Stimulated activated CD8-positive, alpha-beta memory T cell treated with anti-CD3 and anti-CD28 coated beads, Interleukin-7, amount 100 ng/mL, for 1 hour (primary cell): ENCODE measurements at places on chromosomes 13 and 19.

DNA sequence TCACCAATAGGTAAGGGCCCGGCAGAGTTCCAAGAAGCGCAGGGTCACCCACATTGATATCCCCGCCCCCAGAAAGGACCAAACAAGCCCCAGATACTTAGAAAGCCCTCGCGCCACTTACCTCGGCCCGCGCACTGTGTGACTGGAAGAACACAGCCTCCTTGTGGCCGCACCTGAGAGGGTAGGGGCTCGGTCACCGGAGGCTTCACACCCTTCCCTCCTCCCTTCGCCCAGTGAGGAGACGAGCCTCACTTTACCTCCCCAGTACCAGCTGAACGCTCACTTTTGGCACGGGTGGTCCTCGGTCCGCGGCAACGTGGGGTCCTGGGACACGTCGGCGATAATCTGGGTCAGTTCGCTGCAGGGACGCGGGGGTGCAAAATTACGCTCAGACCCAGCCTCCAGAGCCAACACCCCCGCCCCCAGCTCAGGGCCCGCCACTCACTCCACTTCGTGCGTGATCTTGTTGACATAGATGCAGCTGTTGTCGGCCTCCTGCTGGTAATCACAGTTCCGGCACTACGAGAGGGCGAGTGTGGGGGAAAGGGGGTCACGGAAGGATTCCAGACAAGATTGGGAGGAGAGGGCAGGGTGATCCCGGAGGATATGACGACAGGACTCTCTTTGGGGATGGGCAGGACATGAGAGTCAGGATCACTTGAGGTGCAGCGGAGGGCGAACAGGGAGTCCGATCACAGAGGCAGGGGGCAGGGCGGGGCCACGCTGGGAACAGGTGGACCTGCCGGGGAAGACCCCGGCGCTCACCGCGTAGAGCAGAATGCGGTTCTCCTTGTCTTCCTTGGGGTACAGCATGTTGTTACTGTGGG, 568 bp downstream of the POLR2I start:
- no peak for DNase-seq

DNA sequence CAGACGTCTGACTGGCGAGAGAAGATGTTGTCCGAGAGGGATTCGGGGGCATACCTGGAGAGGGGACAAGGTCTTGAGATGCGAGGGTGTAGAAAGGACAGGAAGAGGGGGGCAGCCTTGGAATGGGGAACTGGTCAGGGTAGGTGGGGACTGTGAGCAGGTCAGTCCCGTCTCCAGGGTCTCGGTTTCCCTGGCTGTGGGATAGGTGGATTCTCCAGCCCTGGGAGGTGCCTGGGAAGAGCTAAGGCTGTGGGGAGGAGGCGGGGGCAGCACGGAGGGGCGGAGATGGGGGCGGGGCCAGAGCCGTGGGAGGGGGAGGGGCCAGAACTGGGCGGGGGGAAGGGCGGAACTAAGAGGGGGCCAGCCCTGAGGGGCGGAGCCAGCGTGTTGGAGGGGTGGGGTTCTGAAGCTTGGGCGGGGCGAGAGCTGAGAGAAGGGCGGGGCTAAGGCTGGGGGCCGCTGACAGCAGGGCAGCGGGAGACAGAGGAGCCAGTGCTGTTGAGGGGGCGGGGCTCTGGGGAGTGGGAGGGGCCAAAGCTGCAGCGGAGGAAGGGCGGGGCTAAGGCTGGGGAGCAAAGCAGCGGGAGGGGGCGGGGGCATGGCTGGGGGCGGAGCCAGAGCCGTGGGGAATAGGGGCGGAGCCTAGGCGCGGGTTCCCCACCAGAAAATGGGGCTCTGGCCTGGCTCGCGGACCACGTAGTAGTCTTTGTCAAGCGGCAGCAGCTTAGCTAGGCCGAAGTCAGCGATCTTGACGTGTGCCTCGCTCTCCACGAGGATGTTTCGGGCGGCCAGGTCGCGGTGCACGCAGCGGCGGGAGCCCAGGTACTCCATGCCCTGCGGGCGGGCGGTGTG, 9.5 kb upstream of the INSL3 start:
- DNase-seq, result no peak

GRCh38 chr19:34454091-34454490, 25.9 kb downstream of the UBA2 start:
- DNase-seq, result no peak

DNA sequence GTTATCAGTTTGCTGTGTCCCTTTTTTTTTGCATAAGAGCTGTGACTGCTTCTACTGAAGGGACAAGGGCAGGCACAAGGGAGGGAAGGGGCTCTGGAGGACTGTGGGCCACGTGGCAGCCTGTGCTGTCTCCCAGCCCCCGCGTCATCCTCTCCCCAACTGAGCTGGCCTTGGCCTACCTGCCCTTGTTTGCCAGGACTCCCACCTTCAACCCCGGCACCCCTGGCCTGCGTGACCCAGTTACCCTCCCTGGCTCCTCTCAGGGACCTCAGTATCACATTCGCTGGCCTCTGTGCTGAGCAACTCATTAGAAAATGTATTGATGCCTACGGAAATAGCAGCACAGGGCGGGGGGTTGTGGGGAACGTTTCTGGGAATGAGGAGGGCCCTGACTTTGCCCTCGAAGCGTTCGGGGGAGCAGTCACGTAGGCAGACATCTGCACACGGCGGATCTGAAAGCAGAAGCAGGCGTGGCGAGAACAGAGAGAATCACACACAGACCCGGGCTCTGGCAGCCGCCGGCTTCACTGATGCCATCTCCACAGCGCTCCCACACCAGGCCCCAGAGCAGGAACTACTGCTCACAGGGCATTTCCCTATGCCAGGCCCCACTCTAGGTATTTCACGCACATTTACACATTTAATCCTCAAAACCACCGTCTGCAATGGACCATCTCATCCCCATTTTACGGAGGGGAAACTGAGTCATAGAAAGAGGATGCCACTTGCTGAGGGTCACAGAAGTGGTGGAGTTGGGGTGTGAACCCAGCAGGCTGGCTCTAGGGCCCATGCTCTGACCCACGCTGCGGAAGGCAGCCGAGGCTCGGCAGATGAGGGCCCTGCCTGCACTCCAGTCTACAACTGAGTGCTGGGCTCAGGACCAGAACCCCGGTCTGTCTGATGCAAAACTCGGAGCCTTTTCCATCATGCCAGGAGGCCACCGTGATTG, 5.7 kb upstream of the ATF5 start:
- DNase-seq, result no peak

DNA sequence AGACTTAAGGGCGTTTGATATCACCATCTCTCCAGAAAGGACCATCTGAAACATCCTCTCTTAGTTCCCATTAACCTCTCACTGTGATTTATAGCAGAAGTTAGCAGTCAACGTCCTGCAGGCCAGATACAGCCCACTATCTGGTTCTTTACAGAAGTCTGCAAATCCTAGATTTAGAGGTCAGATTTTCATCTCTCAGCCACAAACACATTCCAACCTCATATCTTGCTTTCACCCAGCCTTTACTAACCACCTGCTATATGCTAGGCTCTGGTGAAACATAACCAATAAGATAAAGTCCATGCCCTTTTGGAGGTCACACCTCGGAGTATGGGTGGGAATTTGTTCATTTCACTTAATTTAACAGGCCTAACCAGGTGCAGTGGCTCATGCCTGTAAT, 76.8 kb upstream of the CACNA1A start:
- no peak for DNase-seq

DNA sequence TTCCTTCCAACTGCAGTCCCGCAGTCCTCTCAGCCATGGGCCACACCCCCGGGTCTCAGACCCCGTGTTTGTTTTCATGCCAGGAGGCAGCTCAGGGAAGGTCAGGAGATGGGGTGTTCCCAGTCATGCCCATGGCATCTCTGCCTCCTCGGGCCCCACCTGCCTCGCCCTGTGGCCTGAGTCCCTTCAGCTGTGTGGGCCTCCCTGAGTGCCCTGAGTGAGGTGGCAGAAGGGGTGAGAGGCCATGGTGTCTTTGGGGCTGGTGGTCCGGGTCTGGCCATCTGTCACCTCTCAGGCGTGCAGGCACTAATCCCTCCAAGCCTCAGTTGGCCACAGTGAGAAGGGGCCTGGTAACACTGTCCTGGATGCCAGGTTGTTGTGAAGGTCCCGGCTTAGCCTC, 10.9 kb upstream of the KDM4B start:
- no peak for DNase-seq
